Activated T-helper 17 cell treated with anti-CD3 and anti-CD28 coated beads, Interleukin-2, amount 50 U/mL, for 72 hours (primary cell): ENCODE measurements at places on chromosomes 16 and 17. TPM values are rescaled to one million over a fixed set of nuclear protein-coding genes. Genes with fewer than 3 reads are reported as not detected.
A peak's percentile ranks its signal among the peaks of the same experiment; 100 is the strongest.

- H3K4me1 ChIP-seq, result no peaks in the 10 kb centered on the region
- peaks cover 3% of the 10 kb centered on the region for H3K27me3 ChIP-seq
- no peaks in the 10 kb centered on the region for H3K36me3 ChIP-seq
These were observed 20.3 kb downstream of the MEOX1 start for GRCh38 chr17:43641416-43641815.

DNA sequence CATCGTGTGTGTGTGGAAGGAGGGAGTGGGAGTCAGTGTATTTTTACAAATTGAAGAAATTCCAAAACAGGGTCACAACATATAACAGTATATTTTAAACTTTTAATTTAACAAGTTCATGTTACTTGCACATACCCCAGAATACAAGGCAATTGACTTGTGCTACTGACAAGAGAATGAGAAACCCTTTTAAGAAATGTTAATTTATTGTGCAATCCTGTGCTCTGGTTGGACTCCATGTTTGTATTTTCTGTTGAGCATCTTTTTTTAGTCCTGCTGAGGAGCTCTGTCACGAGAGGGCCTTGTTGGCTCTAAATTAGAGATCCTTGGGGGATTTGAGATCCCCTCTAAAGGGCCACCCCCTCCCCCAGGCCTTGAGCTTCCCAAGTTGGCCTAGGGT is 1.1 kb upstream of the EMP2 start:
- H3K4me1 ChIP-seq, result no peaks in the 10 kb centered on the region
- no peak overlapping the region for H3K4me3 ChIP-seq
- peaks cover 59% of the 10 kb centered on the region for H3K27me3 ChIP-seq
- no peak overlapping the region for H3K27ac ChIP-seq

DNA sequence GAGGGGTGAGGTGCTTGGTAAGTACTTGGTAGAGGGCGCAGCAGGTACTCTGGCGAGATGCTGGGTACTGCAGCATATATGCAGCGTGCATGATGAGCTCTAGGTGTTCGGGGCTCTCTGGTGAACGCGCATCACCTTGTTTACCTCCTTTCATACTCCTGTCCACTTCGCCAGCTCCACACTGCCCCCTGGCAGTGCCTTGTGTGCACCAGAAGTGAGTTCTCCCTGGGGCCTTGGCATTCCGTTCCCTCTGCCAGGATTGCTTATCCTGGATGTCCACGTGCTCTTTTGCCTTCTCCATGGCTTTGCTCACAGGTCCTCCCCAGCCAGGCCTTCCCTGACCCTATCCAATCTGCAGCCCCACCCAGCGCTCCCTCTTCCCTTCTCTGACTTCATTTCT is 154.2 kb downstream of the MRM1 start:
- no peak overlapping the region for H3K27ac ChIP-seq
- peak; percentile 65 for ATAC-seq
- H3K27me3 ChIP-seq, result peaks cover 1% of the 10 kb centered on the region
- H3K36me3 ChIP-seq, result no peaks in the 10 kb centered on the region

Gene CD300LF
- not detected for total RNA-seq

Gene KRT14
- total RNA-seq, result not detected

- H3K27me3 ChIP-seq, result peaks cover 13% of the 10 kb centered on the region
- peak overlapping the region; percentile 75 for H3K4me3 ChIP-seq
- H3K4me1 ChIP-seq, result no peaks in the 10 kb centered on the region
These were observed 681 bp upstream of the MAPT start for GRCh38 chr17:45893725-45894021.

Gene ABCA10
- 5.1 TPM for total RNA-seq

Gene ENDOV
- total RNA-seq, result 9.7 TPM

Gene TMEM235
- not detected for total RNA-seq

Gene ENPP7
- total RNA-seq, result not detected
